Fibroblast of mammary gland (primary cell): ENCODE measurements at places on chromosomes 3 and 15.

DNA sequence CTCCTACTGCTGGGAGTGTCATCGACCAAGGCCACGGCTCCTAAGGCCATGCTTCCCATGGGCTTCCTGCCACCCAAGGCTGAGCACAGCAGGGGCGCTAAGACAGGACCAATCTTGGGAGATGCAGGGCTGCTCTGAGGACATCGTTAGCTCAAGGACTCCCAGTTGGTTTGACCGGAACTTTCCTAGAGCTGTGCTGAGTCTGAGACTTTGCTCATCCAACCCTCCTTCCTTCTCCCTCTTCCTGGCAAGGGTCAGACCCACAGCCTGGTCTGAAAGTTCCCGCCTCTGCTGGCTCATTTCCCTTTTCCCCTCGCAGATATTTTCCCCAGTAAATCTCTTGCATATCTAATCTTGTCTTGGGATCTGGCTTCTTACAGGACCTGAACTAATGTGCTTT is 57.2 kb downstream of the EPHB3 start:
- DNase-seq: no peak

GRCh38 chr15:90407871-90408317 is 19.9 kb downstream of the IQGAP1 start:
- peak; percentile 72 for DNase-seq

DNA sequence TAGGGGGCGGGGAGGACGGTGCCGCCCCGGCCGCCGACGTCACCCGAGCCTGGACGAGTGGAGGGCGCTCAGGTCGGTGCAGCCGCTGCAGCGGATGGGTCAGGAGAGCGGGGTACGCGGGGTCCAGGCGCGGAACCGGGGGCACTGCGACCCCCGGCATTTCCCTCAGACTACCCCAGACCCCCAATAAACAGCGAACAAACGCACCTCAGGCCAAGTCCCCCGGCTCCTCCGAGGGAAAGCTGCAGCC is 78.9 kb downstream of the IQSEC1 start:
- DNase-seq: no peak

GRCh38 chr3:116837483-116837882 is 127.9 kb downstream of the TUSC7 start:
- DNase-seq: no peak

GRCh38 chr3:3288255-3288654 is 108.8 kb upstream of the CRBN start:
- no peak for DNase-seq

DNA sequence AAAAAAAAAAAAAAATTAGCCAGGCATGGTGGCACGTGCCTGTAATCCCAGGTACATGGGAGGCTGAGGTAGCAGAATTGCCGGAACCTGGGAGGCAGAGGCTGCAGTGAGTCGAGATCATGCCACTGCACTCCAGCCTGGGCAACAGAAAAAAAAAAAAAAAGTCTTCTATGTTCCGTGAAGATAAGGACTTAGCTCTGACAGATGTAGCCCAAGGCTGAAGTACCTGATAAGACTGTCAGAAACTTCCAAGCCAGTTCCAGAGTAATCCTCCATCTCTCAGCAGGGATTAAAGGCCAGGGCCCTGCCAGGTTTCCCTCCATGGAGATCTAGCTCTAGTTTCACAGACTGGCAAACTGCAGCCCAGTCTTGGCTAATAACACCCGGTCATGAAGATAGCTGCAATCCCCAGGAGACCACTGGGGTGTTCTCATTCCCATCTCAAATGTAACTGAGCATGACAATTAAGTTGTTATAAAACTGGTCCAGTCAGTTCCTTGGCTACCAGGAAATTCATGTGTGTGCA is 8.5 kb downstream of the CDCP1 start:
- peak; percentile 75 for DNase-seq

DNA sequence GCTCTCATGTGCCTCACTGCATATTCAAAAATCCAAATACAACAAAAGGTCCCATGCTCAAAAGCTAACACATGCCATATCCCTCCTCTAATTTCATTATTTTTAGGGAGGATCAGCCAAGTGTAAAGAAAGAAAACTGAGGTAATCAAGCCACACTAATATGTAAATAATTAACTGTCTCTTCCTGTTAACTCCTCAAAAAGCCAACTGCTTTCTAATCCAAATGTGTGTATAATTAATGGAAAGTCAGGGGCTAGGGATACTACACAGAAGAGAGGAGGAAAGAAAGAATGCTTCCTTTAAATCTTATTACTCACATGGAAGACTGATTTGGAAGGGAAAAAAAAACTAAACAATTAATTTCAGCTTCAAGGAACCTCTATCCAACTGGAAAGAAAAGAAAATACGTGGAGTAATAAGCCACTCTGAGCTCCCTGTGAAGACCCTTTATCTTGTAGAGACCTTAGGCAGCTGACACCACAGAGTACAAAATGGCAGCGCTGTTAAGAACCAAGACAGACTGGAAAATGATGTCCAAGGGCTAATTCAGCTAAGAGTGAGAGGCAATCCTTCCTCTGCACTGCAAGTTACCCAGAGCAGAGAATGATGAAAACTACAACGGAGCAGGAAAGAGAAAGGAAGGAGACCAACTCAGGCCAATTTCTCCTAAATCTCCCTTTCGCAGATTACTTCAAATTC is 56.8 kb downstream of the ZNF148 start:
- DNase-seq: no peak

DNA sequence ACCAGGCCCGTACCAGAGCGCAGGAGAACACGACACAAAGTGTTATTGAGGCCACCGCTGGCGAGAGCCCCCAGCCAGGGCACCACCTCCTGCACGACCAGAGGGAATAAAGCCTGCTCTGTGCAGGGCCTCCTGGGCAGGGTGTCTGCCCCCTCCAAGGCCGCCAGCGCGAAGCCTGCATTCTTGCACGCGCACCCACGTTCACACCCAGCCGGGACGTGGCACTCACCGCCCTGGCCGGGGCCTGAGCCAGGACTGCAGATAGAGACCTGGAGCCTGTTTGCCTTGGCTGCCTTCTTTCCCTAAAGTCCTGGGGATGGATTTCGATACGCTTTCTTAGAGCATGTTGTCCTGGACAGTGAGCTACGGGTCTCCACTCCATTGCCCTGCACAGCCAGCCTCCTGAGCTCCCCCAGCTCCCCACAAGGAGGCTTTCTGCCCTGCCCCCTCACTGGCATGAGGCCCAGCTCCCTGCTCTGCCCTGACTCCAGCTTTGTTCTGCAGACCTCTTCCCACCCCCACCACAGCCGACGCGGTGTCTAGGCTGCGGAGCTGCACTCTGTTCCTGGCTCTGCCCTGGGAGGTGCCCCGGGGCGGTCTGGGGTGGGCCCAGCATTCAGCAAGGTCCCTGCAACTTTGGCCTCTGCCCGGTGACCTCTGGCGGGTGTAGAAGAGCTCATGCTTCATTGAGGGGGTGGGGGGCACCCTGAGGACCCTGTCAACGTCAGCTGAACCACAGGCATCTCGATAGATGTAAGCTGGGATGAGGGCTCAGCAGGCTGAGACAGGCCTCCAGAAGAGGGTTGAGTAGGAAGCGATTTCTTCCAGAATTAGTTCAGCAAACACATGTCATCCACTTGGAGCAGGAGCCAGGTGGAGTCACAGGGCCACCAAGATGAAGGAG is 145.0 kb downstream of the LRRK1 start:
- DNase-seq: no peak

GRCh38 chr3:197690754-197691153 is 46.0 kb downstream of the RUBCN start:
- DNase-seq: no peak

DNA sequence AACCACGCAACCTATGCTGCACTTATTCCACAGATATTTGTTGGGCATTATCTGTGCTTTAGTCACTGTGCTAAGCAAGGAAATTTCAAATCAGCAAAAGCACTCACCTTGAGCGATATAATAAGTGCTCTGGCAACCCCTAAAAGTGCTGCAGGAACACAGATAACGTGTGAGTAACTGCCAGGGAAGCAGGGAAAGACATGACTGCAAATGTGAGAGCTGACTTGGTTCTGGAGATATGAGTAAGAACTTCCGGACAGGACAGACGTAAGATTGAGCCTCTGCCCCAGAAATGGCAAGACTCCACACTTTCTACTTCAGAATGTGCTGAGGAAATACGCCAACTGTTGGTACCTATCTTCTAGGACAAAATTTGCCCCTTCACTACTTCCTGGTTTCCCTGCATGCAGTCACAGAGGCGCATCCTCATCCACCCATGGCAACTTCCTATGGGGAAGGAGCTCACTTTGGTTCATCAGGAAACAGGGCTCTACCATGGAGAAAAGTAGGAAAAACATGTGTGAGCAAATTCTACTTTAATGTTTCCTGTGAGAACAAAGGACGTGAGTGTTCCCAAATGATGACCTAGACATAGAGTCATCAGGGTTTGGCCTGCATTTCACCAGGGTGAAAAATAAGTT is 41.7 kb downstream of the AQP9 start:
- DNase-seq: peak; percentile 76

DNA sequence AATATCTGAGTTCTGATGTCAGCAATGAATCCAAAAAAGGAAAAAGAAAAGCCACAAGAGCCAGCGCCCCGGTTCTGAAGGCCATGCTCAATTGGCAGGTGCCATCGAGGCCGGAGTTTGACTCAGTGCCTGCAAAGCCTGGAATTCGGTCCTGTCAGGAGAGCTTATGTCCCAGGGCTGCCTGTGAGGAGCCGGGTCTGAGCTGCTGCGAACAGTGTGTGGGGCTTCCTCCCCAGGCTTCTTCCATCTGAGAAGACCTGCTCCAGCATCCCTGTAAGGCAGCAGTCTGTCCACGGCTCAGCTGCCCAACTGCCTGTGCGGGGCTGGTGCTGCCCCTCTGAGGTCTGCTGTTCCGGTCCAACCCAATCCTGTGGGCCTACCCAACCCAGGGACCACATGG is 46.1 kb downstream of the ROPN1B start:
- no peak for DNase-seq

GRCh38 chr15:99631255-99631654 is 65.5 kb downstream of the MEF2A start:
- peak; percentile 31 for DNase-seq

DNA sequence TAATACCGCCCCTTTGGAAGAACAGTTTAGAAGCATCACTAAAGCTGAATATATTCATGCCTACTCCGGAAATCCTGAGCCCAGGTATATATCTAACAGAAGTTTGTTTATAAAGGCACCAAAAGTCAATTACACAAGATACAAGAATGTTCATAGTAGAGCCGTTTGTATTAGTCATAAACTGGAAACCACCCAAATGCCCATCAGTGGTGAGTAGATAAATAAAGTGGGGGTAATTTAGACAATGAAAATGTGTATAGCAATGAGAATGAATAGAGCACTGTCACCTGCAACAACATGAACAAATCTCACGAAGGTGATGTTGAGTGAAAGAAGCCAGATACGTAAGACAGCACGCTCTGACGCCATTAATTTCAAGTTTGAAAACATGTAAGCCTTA is 68.3 kb upstream of the GLCE start:
- DNase-seq: peak; percentile 62

GRCh38 chr3:58051196-58051595 is 43.0 kb downstream of the FLNB start:
- DNase-seq: peak; percentile 90

DNA sequence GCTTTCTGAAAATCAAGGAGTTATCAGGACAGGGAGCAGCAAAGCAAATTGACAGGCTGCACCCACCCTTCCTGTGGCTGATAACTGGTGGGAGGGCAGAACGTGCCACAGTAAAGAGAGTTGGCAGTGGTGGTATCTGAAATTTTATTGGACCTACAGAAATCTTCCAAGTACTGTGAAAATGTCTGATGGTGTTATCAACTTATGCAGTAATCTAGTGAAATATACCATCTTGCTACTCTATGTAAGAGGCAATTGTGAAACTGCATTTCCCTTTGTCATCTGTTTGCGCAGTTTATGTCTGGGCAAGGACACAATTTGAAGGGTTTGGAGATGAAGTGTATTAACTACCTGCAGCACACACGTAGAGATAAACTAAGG is 1.5 kb downstream of the PLCL2 start:
- peak; percentile 45 for DNase-seq

GRCh38 chr3:58640700-58641372 is 25.7 kb downstream of the FAM3D start:
- DNase-seq: peak; percentile 71

DNA sequence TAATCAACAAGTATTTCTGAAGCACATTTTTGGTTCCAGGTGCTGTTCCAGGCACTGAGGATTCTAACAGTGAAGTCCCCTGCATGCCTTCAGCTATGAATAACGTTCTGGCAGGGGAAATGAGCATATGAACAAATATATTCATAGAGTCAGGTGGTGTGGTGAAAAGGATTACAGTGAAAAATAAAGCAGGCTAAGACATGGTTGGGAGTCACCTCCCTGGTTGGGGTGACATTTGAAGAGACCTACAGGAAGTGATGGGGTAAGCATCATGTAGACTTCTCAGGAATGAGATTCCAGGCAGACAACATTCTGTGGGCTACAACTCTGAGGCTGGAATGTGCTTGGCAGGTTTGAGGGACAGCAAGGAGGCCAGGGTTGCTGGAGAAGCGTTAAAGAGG is 15.0 kb downstream of the FRMD4B start:
- no peak for DNase-seq

GRCh38 chr3:9129365-9129764 is 120.1 kb downstream of the SRGAP3 start:
- no peak for DNase-seq

GRCh38 chr3:188170461-188171459 is 16.8 kb downstream of the LPP start:
- DNase-seq: no peak
